ENCODE measurements at places on chromosomes 7 and 10.

DNA sequence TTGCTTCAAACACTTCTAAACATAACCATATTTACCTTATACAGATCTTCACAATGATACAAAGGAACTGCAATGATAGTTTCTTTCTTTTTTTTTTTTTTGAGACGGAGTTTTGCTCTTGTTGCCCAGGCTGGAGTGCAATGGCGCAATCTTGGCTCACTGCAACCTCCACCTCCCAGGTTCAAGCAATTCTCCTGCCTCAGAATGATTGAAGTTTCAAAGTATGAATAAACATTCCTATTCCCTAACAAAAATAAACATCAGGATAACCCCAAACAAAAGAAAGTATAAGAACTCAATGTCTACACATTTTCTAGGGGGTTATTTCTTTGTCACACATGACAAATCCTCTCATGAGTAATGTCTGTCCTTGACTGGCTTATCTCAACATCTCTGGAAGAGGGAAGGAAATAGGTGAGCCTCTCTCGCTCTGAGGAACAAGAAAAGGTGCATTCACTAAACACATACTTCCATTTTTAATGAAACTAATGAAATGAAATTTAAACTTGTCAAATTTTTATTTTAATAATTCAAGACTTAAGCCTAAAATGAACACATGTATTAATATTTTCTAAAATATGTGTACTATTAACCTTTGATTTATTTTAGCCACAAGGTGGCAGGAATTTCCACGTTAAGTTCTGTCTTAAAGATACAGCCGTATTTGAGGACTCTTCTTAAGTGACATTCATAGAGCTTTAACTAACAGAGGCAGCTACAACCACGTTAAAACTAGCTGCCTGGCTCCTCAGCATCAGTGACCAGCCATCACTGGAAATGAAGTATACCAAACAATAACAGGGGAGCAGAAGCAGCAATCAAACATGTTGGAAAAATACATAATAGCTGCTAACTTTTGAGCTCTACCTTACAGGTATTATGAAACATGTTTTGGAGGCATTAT, 58.3 kb downstream of the MALSU1 start:
- DNase-seq = no peak

GRCh38 chr10:58791137-58791536, 278.5 kb downstream of the BICC1 start:
- DNase-seq = no peak

DNA sequence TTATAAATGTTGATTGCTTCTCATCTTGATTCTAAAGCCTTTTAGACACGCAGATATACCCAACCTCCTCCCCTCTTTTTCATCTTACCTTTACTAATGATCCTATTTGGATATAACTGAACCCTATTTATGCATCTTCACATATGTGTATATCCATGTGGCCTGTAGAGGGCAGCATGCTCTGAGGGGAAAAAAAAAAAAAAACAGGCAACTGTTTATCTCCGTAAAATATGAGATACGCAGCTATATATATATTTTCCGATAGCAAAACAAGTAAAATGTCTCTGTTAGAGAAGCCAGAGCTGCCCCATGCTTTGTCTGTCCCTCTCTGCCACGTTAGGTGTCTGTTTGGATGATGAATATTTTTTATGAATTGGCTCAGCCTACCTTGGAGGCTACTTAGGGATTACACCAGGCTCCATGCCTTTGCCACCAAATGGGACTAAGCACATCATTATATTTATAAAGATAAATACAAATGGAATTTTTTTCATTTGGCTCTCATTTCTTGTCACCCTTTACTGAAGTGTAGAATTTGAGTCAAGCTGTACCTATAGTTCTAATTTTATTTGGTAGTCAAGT, 174.8 kb upstream of the FZD1 start:
- DNase-seq = no peak

DNA sequence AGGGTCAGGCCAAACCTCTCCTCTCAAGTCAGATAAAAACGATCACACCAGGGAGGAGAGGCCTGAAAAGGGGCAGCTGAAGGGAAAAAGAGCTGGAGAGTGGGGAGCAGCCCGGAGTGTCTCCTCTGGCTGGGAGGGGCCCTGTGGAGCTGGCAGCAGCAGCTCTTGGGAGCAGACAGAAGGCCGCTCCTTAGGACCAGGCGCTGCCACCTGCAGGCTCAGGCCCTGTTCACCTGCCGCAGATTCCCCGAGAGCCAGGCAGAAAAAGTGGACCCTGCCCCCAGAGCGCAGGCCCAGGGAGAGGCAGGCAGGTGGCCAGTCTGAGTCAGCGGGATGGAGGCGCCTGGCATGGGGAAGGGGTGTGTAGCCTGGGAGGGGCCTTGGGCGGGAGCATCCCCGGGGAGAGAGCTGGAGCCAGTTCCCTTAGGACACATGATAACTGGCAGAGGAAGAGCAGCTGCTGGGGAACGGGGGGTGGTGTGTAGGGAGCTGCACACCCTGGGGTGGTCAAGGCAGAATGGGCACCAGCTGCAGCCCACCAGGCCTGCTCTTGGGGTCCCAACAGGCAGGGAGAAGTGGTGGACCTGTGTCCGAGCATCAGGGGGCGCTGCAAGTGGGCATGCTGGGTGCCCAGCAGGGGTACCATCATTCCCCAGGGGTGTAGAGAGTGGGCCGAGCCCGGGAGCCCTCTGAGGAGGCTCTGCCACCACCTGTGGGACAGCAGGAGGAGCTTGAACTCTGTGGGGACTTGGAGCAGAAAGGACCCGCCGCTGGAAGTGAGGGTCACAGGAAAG, 177.2 kb upstream of the RHEB start:
- no peak for DNase-seq

GRCh38 chr10:114073395-114074186, 29.9 kb downstream of the ADRB1 start:
- no peak for DNase-seq
